ENCODE measurements at places on chromosomes 12 and 14.

- DNase-seq, result no peak
These were observed 258.4 kb upstream of the HMGA2 start for GRCh38 chr12:65565601-65566560.

GRCh38 chr14:89507521-89507920 lies 90.5 kb upstream of the FOXN3 start:
- DNase-seq, result no peak

DNA sequence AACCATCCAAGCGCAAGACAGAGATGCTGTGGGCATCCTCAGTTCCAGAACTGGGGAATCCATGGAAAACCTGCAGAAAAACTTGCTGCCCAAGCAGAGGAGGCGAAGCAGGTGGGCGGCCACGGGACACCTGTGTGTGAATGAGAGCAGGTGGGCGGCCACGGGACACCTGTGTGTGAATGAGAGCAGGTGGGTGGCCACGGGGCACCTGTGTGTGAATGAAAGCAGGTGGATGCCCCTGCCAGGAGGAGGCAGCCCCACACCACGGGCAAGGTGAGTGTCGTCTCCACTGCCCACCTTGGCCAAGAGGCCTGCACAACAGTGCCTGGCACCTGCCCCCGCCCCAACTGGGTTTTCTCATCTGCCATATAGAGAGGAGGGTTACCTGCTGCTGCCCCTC lies 59.2 kb downstream of the GSC start:
- no peak for DNase-seq

- no peak for DNase-seq
These were observed 21.3 kb downstream of the DACT1 start for GRCh38 chr14:58659061-58659460.

GRCh38 chr14:68857516-68858070 lies 64.7 kb upstream of the ZFP36L1 start:
- no peak for DNase-seq

DNA sequence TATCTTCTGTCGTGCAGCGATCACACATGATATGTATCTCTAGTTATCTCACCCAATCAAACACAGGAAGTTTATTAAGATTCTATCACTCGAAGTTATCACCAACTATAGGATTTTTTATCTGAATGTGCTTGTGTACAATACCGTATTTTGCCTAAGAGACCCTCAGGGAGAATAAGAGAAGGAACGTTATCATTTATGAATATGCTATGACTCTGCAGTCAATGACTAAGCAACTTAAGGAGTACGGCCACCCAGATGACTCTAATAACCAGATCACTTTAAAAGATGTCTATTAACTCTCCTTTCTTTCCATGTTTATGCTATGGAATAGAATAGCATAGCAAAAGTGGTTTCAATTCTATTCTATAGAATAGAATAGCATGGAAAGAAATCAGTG lies 486.4 kb downstream of the BCL11B start:
- no peak for DNase-seq

DNA sequence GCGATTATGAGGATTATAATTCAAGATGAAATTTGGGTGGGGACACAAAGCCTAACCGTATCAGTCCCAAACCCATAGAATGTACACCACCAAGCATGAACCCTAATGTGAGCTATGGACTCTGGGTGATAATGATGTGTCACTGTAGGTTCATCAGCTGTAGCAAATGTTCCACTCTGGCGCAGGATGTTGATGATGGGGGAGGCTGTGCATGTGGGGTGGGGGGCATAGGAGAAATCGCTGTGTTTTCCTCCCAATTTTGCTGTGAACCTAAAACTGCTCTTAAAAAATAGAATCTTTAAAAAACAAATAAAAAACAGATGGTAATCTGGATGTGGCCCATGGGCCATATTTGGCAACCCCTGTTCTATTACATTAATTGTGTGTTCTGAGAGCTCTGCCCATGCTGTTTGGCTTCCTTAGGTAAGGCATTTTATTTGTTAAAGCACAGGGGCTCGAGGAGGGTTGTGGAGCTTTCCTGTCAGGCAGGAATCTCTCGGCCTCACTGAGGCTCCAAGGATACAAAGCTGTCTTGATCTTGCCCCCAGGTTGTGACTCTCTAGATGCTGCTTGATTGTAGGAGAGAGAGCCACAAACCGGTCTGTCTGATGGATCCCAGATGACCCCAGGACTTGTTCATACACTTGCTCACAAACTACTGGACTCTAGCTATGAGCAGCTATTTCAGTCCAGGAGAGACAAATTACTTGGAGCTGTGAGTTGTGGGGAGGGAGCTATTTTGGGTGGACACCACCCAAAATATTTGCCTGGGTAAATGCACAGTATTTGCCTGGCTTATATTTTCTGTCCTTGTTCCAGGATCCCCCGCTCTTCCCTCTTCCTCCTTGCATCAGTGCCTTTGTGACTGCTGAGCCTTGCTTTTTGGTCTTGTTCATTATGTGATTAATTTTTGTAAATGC lies 340.2 kb downstream of the MED13L start:
- DNase-seq, result no peak

GRCh38 chr14:52355526-52355925 lies 41.4 kb downstream of the PTGER2 start:
- no peak for DNase-seq

GRCh38 chr14:92934196-92935085 lies 11.5 kb downstream of the CHGA start:
- no peak for DNase-seq

GRCh38 chr12:108567406-108568337 lies 5.3 kb downstream of the ISCU start:
- no peak for DNase-seq

GRCh38 chr12:120813588-120814153 lies 88.0 kb downstream of the ACADS start:
- no peak for DNase-seq

GRCh38 chr12:32158525-32158924 lies 51.9 kb downstream of the BICD1 start:
- no peak for DNase-seq

- no peak for DNase-seq
These were observed 1.7 kb upstream of the ITGA5 start for GRCh38 chr12:54420766-54421144.

- no peak for DNase-seq
These were observed 87.0 kb downstream of the IRF2BPL start for GRCh38 chr14:76941544-76941943.

DNA sequence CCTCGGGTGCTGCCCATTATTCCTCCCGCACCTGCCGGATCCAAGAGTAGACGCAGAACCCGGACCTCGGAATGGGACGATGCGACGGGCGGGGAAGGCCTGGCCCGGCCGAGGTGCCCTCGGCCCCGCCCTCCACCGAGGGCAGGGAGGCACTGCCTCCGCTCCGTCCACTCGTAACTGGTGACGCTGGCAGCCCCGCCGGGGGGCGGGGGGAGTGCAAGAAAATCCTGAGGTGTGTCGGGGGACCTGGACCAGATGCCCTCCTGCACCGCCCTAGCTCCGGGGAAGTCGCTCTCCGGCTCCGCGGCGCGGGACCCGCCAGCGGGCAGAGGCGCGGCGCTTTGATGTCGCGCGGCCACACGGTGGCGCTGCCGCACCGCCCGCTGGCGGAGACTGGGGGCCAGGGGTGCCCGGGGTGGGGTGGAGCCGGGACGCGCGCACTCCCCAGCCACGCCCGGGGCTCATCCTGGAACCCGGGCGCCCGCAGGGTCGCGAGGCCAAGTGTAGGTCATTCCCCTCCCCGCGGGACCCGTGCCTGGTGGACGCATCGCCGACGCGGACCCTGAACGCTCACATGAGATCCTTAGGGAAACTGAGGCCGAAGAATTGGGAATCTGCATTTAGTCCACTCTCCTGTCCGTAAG lies 202.8 kb downstream of the TTC8 start:
- DNase-seq, result no peak

DNA sequence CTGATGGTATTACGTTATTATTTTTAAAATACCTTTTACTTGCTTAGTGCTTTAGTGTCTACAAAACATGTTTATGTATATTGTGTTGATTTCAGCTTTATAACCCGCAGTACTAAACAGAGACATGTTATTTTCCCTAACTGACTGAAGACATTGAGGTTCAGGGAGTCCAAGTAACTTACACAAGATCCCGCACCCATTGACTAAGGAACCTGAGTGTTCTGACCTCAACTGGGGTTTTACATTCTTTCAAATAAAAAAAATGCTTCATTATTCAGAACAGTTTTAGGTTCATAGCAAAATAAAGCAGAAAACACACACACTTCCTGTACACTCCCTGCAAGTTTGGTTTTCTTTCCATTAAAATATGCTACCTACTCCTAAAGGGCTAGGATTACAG lies 60.4 kb upstream of the METAP2 start:
- DNase-seq, result no peak

- DNase-seq, result no peak
These were observed 48.8 kb upstream of the CORO1C start for GRCh38 chr12:108779998-108780688.

GRCh38 chr12:92547420-92547819 lies 155.4 kb upstream of the PLEKHG7 start:
- no peak for DNase-seq

DNA sequence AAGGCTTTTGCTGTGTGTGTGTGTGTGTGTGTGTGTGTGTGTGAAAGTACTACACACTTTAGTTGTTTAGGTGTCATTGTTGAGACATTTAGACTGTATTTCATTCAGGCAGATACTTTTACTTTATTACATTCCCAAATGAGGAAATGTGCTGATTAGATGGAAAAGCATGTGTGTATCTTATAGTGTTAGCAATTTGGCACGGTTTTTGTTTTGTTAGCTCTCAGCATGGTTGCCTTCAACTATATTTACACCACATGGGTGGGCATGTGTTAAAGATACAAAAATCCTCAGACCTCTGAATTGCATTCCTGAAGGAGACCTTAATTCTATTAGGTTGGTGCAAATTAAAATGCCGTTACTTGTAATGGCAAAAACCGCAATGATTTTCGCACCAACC lies 879.5 kb downstream of the DIO2 start:
- DNase-seq, result no peak

GRCh38 chr12:50518090-50518489 lies 13.3 kb downstream of the DIP2B start:
- no peak for DNase-seq
